ENCODE measurements at places on chromosomes 13 and 19.

- peak; percentile 68 for DNase-seq
These were observed 18.8 kb downstream of the PDCD5 start for GRCh38 chr19:32599736-32600157.

GRCh38 chr19:6048793-6049405, 61.4 kb downstream of the RFX2 start:
- peak; percentile 60 for DNase-seq

- no peak for DNase-seq
These were observed 1487.0 kb upstream of the SLC10A2 start for GRCh38 chr13:104553186-104553585.

DNA sequence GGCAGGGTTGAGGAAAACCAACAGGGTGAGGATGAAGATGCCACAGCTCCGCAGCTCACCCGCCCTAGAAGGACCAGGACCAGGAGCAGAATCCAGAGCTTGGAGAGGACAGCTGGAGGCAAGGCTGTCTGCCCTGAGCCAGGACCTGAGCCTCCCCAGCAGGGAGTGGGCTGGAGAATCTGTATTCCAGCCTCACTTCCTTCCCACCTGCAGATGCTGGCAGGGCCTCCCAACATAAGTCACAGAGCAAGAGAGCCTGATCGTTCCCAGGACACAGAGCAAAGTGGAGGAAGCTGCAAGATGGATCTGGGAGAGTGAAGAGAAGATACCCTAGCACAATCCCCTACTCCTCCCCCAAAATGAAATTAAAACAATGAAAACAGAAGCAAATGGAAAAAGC, 61.7 kb upstream of the WASF3 start:
- no peak for DNase-seq

DNA sequence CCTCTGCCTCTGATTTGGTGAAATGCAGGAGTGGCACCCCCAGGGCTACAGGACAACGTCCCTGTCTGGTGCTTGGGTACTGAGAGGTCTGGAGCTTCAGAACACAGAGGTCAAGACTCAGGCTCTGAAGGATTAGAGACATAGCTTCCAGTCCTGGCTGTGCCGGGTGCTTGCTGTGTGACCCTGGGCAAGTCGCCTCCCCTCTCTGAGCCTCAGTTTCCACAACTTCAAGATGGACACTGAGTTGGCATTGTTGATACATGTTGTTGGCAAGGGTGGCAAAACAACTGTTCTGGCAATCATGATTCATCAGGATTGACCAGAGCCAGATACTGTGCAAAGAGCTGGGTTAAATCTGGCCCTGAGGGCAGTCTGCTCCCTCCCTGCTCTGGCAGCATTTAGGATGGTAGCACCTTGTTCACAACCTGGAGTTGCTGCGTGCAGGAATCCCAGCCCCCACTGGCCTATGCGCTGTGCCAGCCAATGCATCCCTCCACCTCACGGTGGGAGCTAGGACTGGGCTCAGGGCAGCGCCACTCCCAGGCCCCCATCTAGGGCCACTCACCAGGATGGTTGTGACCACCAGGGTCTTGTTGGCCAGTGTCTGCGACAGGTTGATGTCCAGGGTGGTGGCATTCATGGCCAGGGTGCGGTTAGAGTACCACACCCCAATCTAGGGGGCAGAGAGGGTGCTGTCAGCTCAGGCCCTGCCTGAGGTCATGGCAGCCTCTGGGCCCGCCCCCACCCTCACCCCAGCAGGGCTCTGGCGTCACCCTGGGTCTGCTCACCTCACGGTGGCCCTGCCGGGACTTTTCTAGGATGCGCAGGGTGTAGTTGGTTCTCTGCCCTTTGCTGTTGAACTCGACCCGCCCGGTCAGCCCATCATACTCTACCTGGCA, 16.7 kb downstream of the GRIK5 start:
- no peak for DNase-seq

- DNase-seq = no peak
These were observed 64.6 kb downstream of the ATP11A start for GRCh38 chr13:112754281-112755025.

DNA sequence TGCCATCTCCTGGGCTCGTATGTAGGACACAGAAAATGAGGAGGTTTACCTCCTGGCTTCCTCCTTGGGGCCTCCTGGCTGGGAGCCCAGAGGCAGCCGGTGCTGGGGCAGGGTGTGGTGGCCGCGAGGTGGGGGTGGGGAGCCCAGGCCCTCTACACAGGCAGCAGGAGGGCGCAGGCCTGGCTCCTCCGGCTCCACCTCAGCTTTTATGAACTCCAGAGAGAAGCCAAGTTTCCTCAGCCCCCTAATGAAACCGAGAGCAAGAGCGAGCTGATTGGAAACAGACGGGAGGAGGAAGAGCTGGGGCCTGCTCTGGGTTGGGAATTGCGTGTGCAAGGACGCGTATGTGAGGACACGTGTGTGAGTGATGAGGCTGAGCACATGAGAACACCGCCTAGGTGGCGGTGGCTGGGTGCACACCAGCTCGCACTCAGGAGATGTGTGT, 23.1 kb downstream of the LYL1 start:
- DNase-seq = no peak

GRCh38 chr13:106852436-106852835, 284.5 kb upstream of the ARGLU1 start:
- DNase-seq = no peak

- DNase-seq = peak; percentile 1
These were observed 27.3 kb upstream of the SPATA13 start for GRCh38 chr13:24133021-24133795.

DNA sequence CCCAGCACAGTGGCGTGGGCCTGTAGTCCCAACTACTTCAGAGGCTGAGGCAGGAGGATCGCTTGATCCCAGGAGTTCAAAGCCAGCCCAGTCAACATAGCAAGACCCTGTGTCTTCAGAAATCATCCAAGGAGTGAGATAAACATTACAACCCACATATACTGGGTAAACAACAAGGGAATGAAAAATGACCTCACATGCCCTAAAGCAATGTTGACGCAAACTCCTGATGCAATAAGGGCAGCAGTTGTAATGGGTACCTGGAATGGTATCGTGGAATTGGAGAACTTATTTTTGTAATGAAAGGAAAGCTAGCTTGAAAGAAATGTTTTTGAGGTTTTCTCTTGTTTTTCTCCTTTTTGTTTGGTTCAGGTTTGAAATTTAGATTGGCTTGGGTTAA, 24.5 kb upstream of the LGALS16 start:
- no peak for DNase-seq

GRCh38 chr13:46639033-46639981, 86.3 kb downstream of the LRCH1 start:
- peak; percentile 1 for DNase-seq

DNA sequence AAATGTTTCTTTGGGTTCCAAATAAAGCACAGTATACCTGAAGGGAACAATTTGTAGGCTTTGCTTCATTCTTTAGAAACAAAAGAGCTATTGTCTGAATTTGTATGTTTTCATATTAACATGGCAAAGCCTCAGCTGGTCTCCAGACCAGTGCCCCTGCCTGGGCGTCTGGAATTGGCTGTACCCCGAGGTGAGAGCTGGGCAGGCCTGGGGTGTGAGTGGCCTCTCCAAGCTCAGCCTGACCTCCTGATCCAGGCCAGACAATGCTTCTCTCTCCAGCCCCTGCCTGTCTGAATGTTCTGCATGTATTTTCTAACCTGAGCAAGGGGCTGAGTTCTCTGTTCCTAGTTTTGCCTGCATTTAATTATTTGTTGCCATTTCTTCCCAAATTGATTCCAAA, 66.3 kb upstream of the MCF2L start:
- DNase-seq = no peak

DNA sequence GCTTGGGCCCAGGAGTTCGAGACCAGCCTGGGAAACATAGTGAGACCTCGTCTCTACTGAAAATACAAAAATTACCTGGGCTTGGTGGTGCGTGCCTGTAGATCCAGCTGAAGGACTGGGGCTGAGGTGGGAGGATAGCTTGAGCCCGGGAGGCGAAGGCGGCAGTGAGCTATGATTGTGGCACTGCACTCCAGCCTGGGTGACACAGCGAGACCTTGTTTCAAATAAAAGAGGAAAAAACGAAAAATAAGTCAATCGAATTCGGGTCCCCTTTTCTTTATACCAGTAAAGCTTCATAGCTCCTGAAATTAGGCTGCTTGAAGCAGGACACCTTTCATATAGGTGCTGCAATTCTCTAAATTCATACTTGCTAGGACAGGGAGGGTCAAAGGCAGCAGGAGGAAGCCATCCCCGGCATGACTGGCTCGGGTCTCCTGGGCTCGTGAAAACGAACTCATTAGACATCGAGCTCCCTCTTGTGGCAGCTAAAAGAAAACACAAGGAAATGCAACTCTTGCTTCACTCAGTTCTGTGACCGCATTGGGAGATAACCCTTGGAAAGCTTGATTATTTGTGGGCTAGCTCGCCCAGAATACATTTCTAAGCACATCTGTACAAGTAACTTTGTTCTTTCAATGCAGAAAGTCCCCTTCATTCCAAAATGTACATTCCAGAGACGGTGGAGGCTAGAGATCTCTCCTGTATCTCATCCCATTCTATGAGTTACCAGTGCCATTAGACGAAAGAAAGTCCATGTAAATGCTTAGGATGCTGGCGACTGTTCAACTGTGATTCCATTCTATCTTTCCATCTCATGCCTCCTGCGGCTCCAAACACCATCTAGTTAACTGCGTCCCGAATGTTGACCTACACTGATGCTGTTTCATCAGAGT, 16.8 kb downstream of the FPR2 start:
- peak; percentile 60 for DNase-seq

GRCh38 chr13:95296326-95296925, 4.8 kb downstream of the ABCC4 start:
- peak; percentile 40 for DNase-seq

DNA sequence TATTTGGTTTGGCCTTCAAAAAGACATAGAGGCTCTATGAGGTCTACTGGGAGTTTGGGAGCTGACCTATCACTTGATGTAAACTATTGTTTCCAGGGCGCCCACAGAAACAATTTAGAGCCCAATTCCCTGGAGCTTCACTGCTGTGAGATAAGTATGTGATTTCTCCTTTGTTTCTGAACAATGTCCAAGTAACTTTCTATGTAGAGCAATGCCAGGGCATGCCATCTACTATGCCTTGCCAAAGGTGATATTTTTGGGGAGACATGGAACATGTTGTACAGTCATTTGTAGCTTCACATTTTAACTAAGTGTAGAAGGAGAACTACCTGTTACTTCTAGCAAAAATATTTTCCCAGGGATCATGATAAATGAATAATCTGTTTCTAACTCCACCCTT, 872.6 kb downstream of the GPC5 start:
- DNase-seq = no peak

DNA sequence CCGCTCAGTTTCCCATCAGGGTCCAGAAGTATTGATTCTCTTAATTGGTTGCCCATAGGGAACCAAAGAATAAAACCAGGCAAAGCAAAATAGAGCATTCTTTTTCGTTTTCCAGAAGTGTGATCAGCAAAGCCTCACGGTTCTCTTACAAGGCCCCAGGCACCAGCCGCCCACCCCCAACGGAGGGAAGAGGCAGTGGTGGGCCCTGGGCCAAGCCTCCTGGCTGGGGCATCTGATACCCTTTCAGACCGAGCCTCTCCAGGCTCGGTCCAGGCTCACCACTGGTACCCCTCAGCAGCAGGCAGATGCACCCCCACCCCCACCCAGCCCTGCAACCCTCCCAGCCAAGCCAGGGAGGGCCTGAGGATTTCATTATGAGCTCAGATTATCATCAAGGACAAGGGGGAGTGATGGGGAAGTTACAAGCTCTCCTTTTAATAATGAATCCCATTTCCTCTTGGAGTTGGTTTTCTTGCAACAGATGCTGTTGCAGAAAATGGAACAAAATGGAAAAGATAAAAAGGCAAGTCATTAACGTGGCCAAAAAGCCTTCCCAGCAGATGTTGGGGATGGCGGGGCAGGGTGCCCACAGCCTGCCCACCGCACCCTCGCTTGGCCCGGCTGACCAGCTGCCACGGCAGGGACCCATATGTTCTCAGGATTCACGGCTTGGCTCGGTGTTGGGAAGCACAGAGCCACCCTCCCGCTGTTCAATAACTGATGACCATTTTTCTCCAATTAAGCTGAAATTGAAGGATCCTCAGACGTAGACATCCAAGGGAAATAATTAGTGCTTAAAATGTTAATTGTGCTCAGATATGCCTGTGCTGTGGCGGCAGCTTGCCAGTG, 45.9 kb upstream of the KCTD15 start:
- no peak for DNase-seq

DNA sequence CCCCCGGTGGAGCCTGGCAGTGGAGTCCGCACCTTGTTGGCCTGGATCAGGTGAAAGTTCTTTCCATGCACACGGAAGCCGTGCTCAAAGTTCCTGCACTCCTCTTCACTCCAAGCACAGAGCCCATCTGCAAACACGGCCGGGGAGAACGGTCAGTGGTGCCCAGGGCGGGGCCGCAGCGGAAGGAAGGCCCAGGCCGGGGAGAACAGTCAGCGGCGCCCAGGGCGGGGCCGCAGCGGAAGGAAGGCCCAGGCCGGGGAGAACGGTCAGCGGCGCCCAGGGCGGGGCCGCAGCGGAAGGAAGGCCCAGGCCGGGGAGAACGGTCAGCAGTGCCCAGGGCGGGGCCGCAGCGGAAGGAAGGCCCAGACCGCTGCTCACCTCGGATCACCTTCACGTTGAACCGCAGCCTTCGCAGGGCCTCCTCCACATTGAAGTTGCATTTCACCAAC, 20.6 kb upstream of the PLPP2 start:
- no peak for DNase-seq

DNA sequence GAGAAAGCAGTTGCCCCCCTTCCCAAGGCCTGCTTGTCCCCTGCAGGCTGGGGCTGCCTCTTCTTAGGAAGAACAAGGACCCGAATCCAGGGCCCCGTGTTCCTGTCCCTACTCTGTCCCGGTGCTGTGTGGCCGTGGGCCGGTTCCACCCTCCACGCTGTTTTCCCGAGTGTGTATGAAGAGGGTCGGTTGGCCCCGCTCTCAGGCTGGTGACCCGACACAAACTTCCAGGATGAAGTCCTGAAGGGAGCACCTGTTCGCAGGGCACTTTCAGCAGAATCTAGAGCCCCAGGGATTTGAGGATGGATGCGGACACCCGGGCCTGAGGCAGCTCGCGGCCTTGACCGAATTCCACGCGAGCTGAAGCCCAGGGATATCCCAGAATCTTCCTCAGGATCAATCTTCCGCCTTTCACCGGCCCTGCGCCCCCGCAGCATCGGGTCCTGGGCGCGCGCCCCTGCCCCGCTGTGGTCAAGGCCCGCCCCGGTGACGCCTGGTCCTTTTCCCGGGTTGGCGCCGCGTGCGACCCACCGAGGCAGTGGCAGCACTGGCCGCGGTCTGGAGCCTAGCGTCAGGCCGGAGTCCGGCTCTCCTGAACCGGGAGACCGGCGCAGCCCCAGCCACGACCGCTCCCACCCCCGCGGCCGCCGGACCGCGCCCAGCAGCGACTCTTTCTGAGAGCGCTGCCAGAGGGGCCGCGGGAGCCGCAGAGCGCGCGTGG, 528 bp upstream of the CHST8 start:
- DNase-seq = no peak

DNA sequence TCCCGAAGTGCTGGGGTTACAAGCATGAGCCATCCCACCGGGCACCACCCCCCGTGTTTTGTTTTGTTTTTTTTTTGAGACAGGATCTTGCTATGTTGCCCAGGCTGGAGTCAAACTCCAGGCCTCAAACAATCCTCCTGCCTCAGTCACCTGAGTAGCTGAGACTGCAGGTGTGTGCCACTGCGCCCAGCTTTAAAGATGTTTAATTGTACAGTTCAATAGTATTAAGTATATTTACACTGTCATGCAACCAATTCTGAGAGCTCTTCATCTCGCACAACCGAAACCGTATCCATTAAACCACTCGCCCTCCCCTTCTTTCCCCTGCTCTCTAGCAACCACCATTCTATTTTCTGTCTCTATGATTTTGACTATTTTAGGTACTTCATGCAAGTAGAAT, 15.6 kb downstream of the NUCB1 start:
- DNase-seq = no peak

- DNase-seq = no peak
These were observed 169.5 kb upstream of the UFM1 start for GRCh38 chr13:38180126-38180525.
